ENCODE measurements at places on chromosomes 6 and 20. TPM values are rescaled to one million over a fixed set of nuclear protein-coding genes. Genes with fewer than 3 reads are reported as not detected.

Gene FNDC1
- not detected for total RNA-seq

Gene STMN3
- total RNA-seq, result 49.7 TPM

Gene RNF39
- total RNA-seq, result not detected

Gene APCDD1L
- not detected for total RNA-seq

Gene ERMARD
- 31.3 TPM for total RNA-seq

Gene CALHM4
- not detected for total RNA-seq

Gene ZNF133
- 8.2 TPM for total RNA-seq

Gene OR12D1
- not detected for total RNA-seq

Gene KCNK17
- not detected for total RNA-seq

Measured in activated naive CD4-positive, alpha-beta T cell treated with anti-CD3 and anti-CD28 coated beads, Interleukin-2, amount 10 ng/mL, durations not matched to agents 5 hours and 36 hours (primary cell).